Ecto neural progenitor cell (in vitro differentiated cells): ENCODE measurements at places on chromosomes 6 and 20.

- no peak for DNase-seq
Observed at GRCh38 chr20:11992426-11992825, 74.7 kb downstream of the BTBD3 start.

GRCh38 chr20:873875-874607 is 40.5 kb downstream of the FAM110A start:
- no peak for DNase-seq

- no peak for DNase-seq
Observed at GRCh38 chr6:39923861-39924260, 10.4 kb downstream of the MOCS1 start.

DNA sequence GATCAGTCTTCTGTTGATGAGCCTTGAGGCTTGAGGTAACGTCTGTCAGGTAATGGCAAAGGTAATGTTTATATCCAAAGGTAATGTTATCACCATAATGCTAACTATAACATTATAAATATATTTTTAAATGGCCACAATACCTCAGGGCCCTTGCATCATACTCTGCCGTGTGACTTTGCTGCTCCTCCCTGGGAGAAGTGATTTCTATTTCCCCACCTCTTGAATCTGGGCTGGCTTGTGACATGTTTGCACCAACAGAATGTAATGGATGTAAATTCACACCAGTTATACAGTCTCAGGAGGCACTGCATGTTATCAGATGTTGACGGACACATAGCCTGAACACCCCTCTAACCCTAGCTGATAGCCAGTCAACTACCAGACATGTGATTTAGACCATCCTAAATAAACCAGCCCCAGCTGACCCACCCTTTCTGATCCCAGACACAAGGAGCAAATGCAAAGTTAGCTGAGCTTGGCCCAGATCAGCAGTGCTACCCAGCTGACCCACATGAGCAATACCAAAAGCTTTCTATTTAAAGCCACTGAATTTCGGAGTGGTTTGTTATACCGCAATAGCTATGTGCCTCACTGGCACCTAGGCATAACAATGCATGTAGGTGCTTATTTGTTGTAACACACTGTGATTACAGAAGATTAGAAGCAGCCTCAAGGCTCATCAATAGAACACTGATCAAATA is 93.8 kb upstream of the SIRPA start:
- peak; percentile 14 for DNase-seq

- DNase-seq = no peak
Observed at GRCh38 chr20:8399947-8400346, 267.9 kb downstream of the PLCB1 start.

- no peak for DNase-seq
Observed at GRCh38 chr20:57573242-57573641, 12.3 kb downstream of the PCK1 start.

DNA sequence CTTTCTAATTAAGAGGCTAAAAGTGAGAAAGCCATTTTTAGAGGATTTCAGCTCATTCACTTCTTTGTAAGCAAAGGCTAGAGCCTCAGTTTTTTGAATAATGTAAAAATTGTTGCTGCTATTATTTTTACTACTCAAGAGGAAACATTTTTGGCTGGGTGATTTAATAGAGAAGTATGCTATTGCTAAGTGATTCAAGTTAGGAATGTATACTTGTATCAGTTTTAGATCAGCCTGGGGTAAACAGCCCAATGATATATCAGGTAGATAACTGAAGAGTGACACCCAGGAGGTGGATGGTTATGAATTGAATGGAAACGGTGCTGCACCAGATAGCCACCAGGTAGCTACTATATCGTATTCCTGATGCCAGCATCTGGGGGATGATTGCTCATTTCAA is 9.2 kb downstream of the QKI start:
- no peak for DNase-seq

GRCh38 chr6:10520468-10520867 is 683 bp upstream of the GCNT2 start:
- no peak for DNase-seq

- DNase-seq = no peak
Observed at GRCh38 chr20:60136645-60137401, 178.6 kb downstream of the CDH26 start.

DNA sequence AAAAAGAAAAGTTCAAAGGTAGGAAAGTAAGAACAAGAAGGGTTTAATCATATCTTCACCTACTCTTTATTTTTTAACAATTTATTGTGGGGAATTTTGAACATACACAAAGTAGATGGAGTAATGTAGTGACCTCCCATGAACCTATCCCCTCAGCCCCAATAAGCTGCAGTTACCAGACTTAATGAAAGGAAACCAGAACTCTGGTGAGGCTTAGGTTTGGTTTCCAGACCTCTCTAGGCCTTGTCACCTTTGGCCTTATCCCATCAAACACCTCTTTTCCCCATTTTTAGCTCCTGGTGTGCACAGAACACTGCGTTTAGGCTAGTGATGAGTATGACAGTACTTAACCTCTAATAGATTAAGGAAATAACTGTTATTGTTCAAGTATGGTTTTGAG is 42.0 kb downstream of the CBFA2T2 start:
- no peak for DNase-seq

DNA sequence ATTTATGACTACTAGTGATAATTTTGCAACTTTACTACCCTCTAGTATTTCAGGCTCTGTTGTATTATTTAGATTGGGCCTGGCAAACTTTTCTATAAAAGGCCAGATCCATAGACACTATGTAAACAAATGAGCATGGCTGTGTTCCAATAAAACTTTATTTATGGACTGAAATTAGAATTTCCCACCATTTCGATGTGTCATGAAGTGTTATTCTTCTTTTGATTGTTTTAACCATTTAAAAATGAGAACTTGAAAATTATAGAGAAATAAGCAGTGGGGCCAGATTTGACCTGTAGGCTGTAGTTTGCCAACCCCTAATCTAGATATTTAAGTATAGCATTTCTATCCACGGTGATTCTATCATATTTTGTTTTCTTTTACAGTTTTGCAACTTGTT is 61.5 kb upstream of the TFB1M start:
- DNase-seq = no peak

GRCh38 chr20:63081831-63082230 is 75.1 kb upstream of the BHLHE23 start:
- no peak for DNase-seq

DNA sequence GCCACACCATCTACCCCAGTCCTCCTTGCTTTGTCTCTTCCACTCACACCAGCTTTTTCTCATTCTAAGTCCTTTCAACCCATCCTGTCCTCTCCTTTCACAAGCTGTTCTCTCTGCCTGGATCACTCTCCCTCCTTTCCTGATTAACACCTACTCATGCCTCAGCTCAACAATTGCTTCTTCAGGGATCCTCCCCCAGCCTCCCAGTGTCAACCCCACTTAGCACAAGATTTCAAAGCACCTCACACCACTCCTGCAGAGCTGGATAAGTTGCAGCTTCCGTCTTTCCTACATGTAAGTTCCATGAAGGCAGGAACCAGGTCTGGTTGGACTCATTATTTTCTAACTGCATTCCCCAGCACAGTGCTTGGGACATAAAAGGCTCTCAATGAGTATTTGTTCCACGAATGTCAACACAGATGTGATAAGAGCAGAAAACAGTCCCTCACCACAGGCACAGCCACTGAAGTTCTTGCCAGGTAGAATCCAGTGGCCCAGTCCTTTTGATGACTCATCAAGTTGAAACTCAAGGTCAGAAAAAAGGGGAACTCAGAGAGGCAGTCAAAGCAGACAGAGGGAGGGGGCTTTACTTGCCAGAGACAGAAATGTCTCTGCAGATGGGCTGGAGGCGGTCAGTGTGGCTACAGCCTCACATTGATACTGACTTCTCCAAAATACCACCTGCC is 193.4 kb upstream of the PRDM1 start:
- DNase-seq = no peak

DNA sequence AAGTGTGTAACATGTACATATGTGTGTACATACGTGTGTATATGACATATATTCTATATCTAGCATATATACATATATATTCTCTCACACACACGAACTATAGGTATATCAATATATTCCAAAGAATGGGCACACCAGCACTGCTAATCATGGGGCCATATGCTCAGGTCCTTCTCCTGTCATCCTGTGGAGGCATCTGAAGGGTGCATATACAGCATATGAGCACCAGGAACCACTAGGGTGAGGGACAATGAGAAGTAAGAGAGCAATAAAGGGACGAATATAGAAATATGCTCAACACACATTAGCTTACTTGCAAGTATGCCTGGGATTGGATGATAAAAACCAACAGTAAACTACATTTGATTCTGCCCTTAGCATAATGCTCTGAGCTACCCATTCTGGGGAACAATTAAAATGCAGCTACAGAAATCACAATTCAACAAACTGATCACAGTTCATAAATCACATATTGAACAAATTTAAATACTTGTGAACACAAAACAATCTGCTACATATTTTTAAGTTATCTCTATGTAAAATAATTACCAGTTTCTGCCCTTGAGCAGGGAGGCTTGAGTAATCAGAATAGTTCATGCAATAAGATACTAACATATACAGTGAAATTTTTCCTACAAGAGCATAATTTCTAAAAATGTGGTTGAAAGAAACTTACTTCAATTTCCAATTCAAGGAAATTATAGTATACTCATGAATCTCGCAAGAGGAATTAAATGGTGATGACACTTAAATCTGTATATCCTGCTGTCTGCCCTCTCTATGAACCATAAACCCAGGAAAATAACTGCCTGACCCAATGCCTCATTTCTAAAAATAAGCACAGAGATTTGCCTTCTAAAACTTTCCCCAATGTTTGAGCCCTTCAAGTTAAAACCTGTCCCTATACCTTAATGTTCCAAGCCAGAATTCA is 272.2 kb upstream of the THEMIS start:
- no peak for DNase-seq

GRCh38 chr6:69866770-69867638 is 648 bp downstream of the COL19A1 start:
- peak; percentile 83 for DNase-seq

- no peak for DNase-seq
Observed at GRCh38 chr20:60030471-60030870, 72.2 kb downstream of the CDH26 start.

GRCh38 chr20:61092251-61092650 is 159.8 kb upstream of the CDH4 start:
- no peak for DNase-seq

- peak; percentile 63 for DNase-seq
Observed at GRCh38 chr20:53162251-53162835, 190.2 kb downstream of the TSHZ2 start.

DNA sequence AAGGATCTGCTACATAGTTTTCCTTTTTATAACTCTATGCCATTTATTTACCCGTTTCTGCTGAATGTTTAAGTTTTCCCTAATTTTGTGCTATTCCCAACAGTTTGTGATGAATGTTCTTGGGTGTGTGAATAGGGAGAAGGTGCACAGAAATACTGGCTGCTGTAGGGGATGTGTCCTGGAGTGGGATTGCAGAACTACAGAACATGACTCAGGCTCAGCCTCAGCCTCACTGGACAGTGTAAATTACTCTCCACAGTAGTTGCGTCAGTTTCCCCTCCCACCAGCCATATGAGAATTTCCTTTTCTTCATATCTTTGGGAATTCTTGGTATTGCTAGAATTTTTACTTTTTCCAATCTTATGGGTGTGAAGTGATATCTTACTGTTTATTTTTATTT is 57.0 kb downstream of the SLX4IP start:
- DNase-seq = no peak

DNA sequence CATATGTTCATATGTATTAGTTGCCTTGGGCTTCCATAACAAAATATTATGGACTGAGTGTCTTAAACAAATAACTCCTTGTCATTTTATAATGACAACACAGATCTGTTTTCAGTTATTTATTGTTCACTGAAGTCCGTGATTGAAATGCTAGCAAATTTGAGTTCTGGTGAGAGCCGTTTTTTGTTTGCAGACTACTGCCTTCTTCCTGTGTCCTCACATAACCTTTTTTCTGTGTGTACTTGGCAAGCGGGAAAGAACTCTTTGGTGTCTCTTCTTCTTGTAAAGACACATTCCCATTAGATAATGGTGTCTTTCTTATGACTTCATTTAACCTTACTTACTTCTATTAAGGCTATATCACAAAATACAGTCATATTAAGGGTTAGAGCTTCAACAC is 482.9 kb upstream of the EYS start:
- no peak for DNase-seq

- no peak for DNase-seq
Observed at GRCh38 chr6:167948716-167949115, 48.8 kb upstream of the KIF25 start.

GRCh38 chr6:11653028-11653583 is 115.6 kb downstream of the TMEM170B start:
- no peak for DNase-seq

- no peak for DNase-seq
Observed at GRCh38 chr6:73121421-73121993, 103.8 kb downstream of the KHDC1L start.
